GM23248 (cell line): ENCODE measurements at places on chromosomes 2 and 18.

- peak; percentile 53 for DNase-seq
Measured at GRCh38 chr18:55115606-55116005, 156.3 kb upstream of the CCDC68 start.

DNA sequence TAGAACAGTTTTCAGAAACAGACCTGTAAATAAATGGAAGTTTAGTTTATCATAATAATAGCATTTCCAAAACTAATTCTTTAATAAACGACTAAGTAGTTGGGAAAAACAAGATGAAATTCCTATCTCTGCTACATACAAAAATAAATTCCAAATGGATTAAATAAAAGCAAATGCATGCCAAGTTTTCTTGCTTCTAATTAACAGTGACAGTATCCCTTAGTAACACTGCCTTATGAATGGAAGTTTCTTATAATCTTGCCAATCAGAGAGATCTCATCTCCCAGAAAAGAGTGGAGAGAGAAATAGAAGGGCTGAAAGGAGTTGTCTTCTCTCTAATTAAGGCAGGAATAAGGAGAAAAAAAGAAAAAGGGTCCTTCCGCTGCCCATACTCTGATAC is 133.9 kb downstream of the GFPT1 start:
- peak; percentile 63 for DNase-seq

DNA sequence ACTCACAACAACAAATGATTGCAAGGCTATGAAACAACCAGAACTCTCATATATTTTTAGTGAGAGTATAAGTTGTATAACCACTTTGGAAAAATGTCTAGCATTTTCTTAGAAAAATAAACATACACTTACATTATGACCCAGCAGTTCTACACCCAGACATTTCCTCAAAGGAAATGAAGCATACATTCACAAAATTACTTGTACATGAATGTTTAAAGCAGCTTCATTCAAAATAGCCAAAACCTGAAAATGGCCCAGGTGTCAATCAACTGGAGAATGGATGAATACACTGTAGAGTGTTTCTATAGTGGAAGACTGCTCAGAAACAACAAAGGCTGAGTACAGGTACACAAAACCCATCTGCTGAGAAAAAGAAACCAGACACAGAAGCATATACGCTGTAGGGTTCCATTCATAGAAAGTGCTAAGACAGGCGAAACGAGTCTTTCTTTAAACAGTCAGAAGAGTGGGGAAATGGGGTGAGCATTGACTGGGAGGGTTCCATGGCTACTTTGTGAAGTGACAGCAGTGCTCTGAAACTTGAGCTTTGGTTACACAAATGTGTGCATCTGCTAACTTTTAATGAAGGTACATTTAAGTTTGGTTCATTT is 799.0 kb downstream of the DCDC2C start:
- DNase-seq, result no peak

GRCh38 chr2:188181067-188181838 is 110.4 kb upstream of the GULP1 start:
- no peak for DNase-seq

- DNase-seq, result no peak
Measured at GRCh38 chr2:11157731-11158130, 2.5 kb downstream of the SLC66A3 start.
